Body of pancreas (tissue), 4 donors: ENCODE measurements at places on chromosomes 2 and 18.
A peak's percentile ranks its signal among the peaks of the same experiment; 100 is the strongest.

DNA sequence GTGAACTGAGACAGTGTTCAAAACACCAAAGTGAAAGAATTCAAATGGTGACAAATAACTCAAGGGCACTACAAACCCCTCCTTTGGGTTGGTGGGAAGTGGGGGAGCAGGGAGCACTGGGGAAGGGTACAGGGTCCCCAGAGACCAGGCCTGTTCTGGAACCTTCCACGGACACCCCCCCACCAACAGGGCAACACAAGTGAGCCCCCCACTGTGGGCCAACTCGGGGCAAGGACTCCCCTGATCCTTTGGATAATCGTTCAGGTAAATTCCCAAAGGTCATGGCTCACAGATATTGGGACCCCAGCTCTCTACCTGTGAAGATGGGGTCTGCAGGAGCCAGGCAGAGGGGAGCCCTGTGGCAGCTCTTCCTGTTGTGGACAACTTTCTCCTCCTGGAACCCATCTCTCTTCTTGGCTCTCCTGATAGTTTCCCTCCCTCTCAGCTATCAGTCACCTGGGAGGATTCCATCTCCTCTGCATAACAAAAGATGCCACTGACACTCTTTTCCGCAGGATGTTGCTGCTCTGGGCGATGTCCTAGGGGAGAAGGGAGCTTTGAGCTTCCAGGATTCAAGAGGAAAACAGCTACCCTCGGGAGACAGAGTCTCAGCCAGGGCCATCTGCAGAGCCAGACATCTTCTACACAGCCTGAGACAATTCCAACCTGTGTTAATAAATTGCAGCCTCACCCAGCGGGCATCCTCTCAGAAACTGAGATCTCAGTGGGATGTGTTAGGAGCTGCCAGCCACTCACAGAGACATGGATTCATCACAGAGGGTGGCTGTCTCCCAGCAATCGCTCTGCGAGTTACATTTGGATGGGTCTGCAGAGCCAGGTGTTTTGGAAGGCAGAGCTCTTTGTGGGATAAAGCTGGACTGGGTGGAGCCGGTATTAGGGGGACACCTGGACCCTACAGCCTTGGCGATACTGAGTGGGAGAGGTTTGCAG is 35.4 kb downstream of the MBP start:
- DNase-seq, result no peak

GRCh38 chr2:234913208-234913626 is 38.6 kb upstream of the SH3BP4 start:
- DNase-seq, result no peak

DNA sequence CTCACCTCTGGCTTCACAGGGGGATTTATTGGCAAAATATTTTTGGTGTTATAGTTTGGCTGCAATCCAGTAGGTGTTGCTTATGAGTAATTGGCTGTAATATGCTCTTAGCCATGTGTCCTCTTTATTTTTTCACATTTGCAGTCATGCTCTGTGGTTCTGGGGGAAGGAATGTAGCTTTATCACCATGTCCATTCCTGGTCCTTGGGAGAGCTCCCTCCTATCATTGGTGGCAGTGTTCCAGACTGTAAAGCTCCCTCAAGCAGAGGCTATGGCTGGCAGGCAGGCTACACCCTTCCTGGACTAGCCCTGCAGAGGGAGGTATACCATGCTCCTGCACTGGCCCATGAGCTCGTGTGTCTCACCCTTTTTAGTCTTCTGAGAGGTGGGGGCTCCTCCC is 120.0 kb upstream of the FSIP2 start:
- no peak for DNase-seq

DNA sequence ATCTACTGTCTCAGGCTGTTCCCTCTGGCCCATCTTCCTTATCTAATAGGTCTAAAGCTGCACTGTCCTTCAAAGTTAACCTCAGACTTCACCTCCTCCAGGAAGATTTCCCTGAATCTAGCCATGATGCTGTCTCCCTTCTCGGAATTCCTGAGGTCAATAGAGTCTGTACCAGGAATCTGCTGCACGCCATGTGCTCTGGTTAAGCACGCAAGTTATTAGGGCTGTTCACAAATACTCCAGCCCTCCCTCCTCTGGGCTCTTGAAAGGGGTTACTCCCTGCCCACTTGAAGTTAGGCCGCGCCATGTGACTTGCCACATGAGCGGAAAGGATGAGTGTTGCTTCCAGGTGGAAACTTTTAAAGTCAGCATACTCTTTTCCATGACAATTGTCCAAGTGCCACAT is 43.6 kb downstream of the MCFD2 start:
- DNase-seq, result no peak

DNA sequence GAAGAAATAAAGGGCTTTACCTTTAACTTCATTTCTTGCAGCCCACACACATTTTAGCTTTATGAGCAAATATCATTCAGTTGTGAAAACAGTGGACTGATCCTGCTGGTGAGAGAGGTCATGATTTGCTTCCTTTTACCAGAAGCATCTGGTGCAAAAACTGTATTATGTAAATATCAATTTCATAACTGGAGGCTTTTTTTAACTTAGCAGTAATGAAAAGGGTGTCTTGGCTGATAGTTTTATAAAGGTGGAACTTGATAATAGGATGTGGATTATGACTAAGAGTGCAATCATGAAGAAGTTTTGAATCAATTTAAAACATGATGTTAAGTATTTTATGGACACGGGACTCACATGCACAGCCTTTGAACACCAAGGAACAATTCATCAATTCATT is 304.4 kb downstream of the GULP1 start:
- DNase-seq, result no peak

DNA sequence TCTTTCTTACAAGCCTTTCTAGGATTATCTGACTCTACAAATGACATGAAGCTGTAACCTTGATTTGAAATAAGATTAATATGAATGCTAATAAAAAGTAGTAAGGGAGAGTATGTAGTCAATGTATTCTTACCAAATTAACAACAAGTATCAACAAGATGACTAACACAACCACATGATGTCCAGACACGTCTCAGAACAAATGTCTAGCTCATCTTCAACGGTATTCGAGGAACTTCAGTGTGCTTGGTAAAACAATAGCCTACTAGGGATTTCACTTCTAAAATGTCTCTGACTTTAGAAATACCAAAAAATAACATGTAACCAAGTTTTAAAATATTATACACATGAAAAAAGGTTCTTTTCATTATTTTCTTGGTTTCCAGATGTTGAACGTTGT is 3.4 kb downstream of the HDLBP start:
- no peak for DNase-seq

- no peak for DNase-seq
These were observed 310.2 kb upstream of the GALNT5 start for GRCh38 chr2:156947261-156947660.

- no peak for DNase-seq
These were observed 37.0 kb downstream of the MAL start for GRCh38 chr2:95062242-95063085.

DNA sequence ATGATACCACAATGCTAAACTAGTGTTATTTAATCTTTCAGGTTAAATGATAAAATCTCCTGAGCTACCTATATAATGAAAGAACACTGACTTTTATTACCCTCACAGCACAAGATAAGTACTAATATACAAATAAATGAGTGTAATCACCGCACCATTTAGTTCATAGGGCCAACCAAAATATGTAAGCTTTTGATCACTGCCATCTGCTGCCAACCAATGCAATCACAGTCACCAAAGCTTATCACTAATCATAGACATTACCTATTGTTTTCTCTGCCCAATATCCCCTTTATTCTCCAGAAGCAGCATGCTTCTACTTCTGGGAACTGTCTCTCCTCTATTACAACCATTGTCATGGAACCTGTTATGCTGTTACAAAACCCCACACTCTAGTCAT is 151.6 kb upstream of the LRATD1 start:
- DNase-seq, result no peak

DNA sequence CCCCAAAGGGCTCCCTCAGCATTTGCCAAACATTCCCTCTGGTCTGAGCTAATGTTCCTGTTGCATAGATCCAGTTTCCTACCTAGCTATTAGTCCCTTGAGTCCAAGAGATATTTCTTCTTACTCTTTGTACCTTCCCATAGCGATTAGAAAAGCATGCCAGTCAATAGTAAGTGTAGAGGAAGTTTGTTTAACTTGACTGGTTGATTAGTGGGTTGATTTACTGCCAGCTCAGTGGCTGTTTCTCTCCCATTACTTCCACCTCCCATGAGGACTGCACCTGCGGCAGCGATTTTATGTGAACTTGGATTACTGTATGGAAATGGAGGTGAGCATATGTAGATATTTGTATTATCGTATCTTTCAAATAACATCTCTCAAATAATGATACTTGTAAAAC is 1748.4 kb upstream of the CELF4 start:
- DNase-seq, result peak; percentile 43

- no peak for DNase-seq
These were observed 233.7 kb upstream of the CXCR4 start for GRCh38 chr2:136351684-136352083.

- no peak for DNase-seq
These were observed 156.3 kb upstream of the SKOR2 start for GRCh38 chr18:47407736-47408135.

DNA sequence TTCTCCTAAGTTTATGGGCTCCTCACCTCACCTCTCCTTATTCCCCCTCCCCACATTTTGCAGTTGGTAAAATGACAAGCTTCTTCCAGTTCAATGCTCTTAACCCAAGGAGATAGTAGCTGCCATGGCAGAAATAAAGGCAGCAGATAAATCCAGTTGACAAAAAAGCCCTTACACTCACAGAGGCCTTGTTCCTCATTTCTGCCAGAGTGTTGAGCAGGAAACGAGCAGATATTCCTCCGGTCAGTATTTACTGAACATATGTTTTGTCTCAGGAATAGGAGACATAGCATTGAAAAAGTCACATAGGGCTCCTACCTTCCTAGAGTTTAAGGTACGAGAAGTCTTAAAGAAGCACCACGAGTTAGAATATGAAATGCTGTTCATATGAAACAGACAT is 493.7 kb upstream of the TNP1 start:
- no peak for DNase-seq

DNA sequence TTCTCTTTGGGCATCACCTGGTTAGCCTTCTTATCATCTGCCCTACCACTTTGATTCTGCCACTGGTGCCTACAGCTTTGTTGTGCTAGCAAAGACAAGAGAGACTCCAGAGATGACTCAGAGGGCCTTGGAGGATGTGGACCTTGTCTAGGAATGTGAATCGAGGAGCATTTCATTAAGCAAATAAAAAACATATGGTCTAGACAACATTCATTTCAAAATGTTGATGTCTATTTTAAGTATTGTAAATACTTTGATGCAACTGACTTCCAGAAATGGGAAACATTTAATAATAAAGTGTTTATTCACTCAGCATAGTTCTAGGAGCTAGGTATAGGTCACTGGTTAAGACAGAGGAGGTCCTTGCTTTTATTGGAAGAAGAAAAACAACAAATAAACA is 195.5 kb downstream of the CDCA7 start:
- no peak for DNase-seq

DNA sequence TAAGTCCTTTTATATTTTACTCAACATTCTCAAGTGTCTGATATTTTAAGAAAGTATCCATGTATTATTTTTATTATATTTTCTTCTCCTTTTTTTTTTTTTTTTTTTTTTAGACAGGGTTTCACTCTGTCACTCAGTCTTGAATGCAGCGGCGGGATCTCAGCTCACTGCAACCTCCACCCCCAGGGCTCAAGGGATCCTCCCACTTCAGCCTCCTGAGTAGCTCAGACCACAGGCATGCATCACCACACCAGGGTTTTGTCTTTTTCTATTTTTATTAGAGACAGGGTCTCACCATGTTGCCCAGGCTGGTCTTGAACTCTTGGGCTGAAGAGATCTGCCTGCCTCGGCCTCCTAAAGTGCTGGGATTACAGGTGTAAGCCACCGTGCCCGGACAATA is 212.1 kb downstream of the TCF4 start:
- DNase-seq, result no peak

GRCh38 chr2:5352286-5352685 is 339.9 kb upstream of the SOX11 start:
- DNase-seq, result no peak

DNA sequence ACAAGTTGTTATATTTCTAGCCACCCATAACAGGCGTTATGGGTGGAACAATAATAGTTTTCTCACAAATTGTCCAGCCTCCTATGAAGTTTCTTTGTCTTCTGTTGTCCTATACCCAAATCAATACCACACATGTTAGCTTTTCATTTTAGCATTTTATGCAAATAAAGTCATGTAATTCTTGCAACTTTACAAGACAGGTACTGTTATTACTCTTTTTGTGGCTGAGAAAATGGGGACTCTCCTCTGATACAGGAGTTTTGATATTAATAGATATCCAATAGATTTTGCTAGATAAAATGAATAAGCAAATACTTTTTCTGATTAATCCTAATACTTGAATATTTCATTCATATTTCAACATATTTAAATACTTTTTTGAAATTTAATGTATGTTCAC is 151.0 kb downstream of the PMAIP1 start:
- DNase-seq, result no peak

- no peak for DNase-seq
These were observed 31.4 kb downstream of the ATF2 start for GRCh38 chr2:175136334-175137215.
